ENCODE measurements at places on chromosomes 2 and 18.

- peak; percentile 29 for DNase-seq
These were observed 23.0 kb upstream of the SMAD2 start for GRCh38 chr18:47953471-47953931.

- DNase-seq: no peak
These were observed 219.3 kb downstream of the PIEZO2 start for GRCh38 chr18:10930076-10930475.

DNA sequence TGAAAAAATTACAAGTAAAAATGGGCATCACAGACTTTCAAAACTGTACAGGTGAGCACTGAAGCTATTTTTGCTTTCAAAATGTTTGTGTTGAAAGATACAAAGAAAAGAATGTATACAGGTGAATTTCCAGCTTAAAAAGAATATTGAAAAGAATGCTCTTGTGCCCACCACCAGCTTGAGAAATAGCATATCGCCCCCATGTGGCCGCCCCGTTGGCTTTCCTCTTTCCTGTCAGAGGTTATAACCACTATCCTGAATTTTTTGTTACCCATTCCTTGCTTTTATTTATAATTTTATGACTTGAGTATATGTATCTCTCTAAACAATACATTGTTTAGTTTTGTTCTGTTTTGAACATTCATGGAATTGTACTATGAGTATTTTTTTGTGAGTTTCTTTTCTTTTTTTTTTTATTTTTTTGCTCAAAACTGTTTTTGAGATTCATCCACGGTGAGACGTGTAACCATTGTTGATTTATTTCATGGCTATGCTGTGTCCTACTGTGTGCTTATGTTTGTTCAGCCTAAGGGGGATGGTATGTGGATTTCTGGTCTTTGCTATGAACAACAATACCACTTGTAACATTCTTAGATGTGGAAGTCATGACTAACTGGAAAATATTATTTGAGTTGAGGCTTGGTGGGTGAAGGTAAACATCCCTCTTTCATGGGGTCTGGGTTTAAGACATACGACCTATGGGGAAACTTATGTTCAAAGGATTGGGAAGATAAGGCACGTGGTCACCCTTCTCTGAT lies 11.6 kb downstream of the TRPM8 start:
- no peak for DNase-seq

DNA sequence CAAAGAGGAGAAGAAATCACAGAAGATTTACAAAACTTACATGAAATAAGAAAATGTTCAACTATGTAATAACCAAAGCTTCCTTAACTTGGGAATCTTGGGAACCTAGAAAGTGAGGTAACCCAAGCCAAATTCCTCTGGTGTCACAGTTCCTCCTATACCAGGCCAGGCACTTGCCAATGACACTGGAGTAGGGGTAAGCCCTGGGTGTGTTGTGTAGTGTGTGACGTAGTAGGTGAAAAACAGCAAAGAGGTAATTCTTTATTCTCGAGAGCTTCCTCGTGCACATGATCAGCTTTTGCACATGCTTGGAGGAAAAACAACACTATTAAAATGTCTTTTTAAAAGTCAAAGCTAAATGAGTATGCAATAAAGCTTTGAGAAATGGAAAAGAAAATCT lies 118.0 kb downstream of the METTL8 start:
- DNase-seq: no peak

GRCh38 chr18:8754995-8755960 lies 49.9 kb downstream of the MTCL1 start:
- no peak for DNase-seq

Measured in AG09319 (cell line).